ENCODE measurements at places on chromosomes 3 and 15. TPM values are rescaled to one million over a fixed set of nuclear protein-coding genes. Genes with fewer than 3 reads are reported as not detected.

Gene UPK1B
- not detected for total RNA-seq

Gene CEP63
- 12.5 TPM for total RNA-seq

Gene TEX9
- 4.9 TPM for total RNA-seq

Gene UTS2B
- 1.7 TPM for total RNA-seq

Gene UROC1
- total RNA-seq = not detected

Gene CADM2
- total RNA-seq = 3.7 TPM

Gene MYO5A
- 31.2 TPM for total RNA-seq

Gene ATR
- 22.6 TPM for total RNA-seq

Gene CACNA2D2
- total RNA-seq = 2.5 TPM

Gene PROK2
- total RNA-seq = 0.74 TPM

- DNase-seq = no peak
Observed at GRCh38 chr3:79361748-79362378, 405.9 kb downstream of the ROBO1 start.

- no peak for DNase-seq
Observed at GRCh38 chr15:101458908-101459578, 30.5 kb downstream of the PCSK6 start.

- DNase-seq = no peak
Observed at GRCh38 chr3:78049521-78049920, 1009.6 kb downstream of the ROBO2 start.

GRCh38 chr3:120673116-120673515, 8.9 kb downstream of the HGD start:
- DNase-seq = no peak

DNA sequence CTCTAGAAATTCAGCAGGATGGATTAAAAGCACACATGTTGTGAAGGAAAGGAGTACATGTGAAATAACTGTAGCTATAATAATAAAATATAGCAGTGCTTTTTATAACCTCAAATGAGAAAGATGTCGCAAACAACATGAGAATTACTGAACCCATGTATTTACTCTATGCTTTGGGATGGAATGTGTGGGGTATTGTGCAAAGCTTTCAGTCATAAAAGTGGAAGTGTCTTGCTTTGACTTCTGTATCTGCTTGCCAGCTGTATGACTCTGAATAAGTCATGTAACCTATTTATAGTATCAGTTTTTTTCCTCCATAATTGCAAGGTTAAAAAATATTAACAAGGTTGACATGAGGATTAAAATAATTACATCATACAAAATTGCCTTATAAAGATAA, 519.3 kb upstream of the CADM2 start:
- no peak for DNase-seq

DNA sequence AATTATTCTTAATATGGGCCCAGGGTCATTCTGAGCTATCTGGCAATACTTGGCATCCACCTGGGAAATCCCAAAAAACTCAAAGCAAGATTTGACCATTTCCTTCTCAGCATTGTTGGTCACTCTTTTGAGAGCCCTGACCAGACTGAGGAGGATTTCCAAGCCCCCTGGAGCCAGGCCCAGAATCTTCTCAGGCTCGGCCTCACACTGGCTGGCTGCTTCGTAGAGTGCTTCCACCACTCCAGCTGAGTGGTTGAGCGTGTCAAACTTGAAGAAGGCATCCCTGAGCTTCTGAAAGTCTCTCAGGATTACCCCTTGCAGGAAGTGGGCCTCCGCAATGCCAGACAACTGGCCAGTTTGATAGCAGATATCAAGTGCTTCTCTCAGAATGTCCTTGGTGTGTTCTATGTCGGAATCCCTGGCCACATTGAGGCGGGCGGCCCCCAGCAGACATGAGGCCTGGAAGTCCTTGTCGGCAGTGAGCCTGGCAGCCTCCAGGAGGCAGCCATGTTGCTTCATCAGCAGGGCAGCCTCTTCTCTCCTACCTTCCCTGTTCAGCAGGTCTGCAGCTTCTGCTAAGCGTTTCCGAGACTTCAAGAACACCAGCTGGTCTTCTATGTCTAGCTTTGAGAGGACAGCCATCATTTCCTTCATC, 68.9 kb upstream of the DCLK3 start:
- peak; percentile 67 for DNase-seq

DNA sequence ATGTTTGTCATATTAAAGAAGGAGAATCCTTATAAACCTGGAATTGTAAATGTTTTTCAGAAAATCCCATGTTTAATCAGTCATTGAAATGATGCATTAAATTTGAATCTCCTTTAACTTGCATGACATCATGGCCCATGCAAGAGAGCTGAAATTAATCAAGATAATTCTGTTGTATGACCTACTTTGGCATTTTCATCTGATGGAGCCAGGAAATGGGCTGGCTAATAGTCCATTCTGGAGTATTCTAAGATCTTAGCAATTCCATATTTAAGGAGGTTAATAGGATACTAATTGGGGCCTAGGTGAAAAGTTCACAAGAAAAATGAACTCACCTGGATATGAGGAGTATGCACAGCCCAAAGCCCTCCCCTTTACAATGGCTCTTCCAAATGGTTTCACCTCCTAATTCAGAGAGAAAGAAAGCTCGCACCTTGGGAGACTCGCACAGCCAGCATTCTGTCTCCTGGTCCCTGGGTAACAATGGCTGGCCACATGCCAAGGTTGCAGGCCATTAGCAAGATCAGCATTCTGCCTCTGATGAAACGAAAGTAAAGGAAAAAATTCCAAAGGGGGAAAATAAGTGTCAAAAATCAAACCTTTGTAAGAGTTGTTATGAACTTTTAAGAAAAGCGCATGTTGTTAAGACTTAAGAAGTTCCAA, 786.4 kb downstream of the MCTP2 start:
- no peak for DNase-seq

DNA sequence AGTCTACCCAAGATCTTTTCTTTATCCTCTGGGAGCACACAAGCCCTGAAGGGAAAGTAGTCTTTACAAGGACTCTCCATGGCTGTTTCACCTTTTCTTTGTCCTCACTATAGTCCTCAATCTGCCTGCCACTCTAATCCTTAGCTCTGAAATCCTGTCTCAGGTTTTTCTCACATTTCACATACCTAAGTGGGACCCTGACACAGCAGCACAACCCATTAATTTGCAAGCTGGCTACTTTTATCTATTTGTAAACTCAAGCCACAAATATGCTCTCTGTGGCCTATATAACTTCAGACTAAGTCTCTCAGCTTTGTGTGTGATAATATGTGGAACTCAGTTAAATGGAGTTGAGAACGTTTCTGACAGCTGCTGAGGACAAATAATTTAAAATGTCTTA, 19.8 kb downstream of the SIN3A start:
- DNase-seq = no peak

GRCh38 chr15:48096813-48097212, 24.0 kb upstream of the SLC24A5 start:
- no peak for DNase-seq

- DNase-seq = no peak
Observed at GRCh38 chr3:132135628-132136333, 101.0 kb upstream of the CPNE4 start.

DNA sequence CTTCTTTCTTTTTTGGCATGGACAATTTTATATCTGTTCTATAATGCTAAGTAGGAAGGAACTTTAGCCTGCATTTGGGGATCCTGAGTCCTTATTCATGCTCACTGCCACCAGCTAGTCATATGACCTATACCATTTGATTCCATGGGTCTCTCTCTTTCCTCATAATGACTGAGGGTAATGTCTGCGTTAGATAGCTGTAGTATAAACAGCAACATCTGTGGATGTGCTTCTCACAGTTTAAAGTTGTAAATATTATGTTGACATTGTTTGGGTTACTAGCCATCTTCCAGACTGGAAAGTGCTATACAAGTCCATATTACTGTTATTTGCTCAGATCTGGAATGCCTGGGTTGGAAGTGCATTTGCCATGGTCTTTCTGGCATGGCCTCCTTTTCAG, 274.9 kb upstream of the SEMA6D start:
- no peak for DNase-seq

DNA sequence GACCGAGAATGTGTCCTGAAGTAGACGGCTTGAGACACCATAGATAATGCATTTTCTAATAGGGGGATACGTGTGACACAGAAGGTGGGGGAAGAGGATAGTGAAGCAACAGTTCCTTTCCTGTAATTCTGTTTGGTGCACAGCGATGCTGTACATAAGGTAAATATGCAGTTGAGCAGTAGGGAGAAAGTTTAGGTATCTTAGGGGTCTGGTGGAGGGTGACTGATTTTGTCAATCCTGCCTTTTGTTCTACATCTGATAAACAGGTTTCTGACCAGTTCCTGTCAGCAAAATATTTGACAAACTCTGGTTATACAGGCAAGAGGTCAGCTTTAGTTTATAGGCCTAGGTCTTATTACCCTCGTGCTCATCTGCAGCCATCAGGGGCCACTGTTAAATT, 71.3 kb downstream of the TRAK1 start:
- no peak for DNase-seq

- DNase-seq = no peak
Observed at GRCh38 chr3:14765576-14766427, 53.0 kb upstream of the FGD5 start.

GRCh38 chr3:158463556-158463955, 107.4 kb upstream of the MLF1 start:
- DNase-seq = no peak

DNA sequence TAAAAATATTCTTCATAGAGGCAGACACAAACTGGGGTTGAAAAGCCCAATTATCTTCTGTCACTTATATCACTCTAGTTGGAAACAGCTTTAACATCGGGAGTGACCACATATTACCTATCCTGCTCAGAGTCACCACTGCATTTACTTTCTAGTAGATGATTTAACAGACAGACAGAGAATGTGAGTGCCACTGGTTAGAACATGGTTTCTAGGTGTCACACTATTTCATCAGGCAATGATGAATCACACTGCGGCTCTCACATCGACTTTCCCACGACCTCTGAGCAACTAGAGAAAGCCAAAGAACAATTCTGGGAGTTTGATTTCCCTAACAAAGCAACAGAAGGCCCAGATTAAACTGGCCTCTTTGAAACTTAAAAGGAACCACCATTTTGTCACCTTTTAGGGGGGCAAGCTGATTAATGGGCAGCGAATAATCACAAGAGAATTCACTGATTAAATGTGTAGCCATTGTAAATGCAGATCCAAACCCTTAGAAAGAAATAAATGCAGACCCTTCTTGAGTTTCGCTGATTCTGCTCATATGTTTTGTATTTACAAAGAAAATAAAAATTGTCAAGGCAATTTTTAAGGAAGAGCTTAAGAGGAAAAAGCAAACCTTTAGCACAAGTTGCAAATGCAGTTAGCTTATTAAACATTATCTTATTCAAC, 112.6 kb upstream of the KBTBD8 start:
- no peak for DNase-seq

DNA sequence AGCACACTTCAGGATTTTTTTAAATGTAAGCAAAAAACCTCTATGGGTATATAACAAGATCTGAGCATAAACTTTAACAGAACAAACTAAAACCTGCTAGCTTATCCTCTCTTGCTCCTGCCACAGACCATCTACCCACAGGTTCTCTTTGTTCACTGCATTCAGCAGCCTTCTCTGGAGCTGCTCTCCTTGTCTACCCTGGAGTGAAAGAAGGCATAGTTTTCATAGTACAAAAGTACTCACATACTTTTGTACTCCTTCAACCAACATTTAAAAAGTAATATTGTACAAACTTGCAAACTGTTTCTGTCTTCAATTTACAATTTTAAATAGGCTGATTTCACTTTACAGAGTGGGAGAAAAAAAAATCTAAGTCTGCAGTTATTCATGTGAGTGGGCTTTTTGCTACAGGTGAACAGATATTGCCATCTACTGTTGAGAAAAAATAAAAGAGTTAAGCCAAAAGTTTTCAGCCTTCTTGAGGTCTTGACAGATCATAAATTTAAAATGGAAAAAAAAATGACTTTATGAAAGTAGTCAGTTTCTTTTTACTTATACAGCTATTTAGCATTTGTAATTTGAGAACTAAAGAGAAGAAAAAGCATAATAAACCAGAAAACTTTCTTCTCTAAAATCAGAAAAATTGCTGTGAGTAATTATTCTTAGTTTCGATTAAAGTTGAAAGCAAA, 20.4 kb downstream of the TERC start:
- no peak for DNase-seq

GRCh38 chr3:141266186-141266585, 34.6 kb downstream of the PXYLP1 start:
- no peak for DNase-seq

GRCh38 chr3:123026565-123027291, 835 bp downstream of the SEMA5B start:
- DNase-seq = no peak

DNA sequence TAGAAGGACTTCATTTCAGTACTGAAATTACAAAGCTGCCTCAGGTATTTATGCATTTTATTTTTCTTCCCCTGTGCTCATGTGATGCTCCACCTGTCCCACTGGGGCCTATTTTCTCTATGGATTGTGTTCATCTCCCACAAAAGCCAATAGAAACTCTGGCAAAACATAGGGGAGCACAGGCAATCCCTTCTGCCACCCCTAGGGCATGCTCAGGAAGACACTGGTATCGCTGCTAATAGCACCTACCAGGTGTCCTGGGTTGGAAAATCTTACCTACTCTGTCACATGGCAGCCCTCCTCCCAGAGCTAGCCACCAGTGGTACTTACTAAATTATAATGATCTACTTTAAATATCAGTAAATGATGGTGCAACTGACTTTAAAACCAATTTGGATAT, 427.4 kb downstream of the FGF12 start:
- DNase-seq = no peak

DNA sequence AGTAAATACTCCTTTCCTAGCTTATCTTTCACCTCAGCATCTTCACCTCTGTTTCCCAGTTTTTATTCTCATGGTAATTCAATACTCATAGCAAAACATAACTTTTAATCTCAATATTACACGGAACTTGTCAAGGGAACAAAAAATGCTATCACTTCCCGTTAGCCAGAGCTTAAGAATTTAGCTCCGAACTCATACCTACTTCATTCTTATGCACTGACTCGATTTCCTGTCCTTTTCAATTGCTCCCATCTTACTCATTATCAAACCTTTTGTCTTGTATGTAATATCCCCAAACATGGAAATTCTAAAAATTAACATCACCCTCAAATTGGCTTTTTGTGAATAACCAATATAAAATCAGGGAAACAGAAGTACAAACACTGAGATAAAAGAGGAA, 28.2 kb downstream of the MYEF2 start:
- no peak for DNase-seq

DNA sequence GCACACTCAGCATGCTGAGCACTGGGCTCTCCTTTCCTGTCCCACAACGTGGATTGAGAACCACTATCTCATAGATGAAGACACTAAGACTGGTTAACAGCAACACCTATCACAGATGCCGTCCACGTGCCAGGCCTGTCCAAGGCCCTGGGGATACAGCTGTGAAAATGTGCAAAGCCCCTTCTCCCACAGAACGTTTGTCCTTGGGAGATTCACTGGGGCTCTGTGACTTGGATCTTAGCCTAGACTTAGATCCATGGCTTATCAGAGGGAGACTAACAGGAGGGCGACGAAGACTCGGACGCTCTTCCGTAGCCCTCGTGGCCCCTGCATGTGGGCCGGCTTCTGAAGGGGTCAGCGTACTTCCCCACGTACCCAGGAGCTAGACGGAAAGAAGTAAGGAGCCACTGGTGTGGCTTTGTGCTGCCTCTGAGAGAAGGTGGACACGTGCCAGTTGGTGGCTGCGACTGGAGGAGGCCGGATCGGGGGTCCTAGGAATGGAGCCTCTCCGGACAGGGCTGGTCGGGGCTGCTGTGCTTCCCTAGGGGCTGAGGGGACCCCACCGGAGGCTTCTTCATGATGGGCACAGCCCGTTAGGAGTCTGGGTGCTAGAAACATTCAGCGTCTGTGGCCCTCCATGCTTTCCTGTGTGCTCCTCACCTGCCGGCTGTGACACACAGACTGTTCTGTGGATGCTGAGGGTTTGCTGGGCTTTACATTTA, 964 bp downstream of the NRROS start:
- DNase-seq = no peak
